Prostate gland (tissue), 2 donors: ENCODE measurements at places on chromosomes 4 and X. TPM values are rescaled to one million over a fixed set of nuclear protein-coding genes. Genes with fewer than 3 reads are reported as not detected.

PKD2 gene
- 19.0 TPM for total RNA-seq

PRRG1 gene
- total RNA-seq, result 3.7 TPM

ZCCHC13 gene
- total RNA-seq, result not detected

PRICKLE3 gene
- total RNA-seq, result 20.5 TPM

RADX gene
- total RNA-seq, result 0.96 TPM

HGFAC gene
- 0.27 TPM for total RNA-seq

NXF3 gene
- not detected for total RNA-seq

FRMPD4 gene
- total RNA-seq, result 1.2 TPM

DNA sequence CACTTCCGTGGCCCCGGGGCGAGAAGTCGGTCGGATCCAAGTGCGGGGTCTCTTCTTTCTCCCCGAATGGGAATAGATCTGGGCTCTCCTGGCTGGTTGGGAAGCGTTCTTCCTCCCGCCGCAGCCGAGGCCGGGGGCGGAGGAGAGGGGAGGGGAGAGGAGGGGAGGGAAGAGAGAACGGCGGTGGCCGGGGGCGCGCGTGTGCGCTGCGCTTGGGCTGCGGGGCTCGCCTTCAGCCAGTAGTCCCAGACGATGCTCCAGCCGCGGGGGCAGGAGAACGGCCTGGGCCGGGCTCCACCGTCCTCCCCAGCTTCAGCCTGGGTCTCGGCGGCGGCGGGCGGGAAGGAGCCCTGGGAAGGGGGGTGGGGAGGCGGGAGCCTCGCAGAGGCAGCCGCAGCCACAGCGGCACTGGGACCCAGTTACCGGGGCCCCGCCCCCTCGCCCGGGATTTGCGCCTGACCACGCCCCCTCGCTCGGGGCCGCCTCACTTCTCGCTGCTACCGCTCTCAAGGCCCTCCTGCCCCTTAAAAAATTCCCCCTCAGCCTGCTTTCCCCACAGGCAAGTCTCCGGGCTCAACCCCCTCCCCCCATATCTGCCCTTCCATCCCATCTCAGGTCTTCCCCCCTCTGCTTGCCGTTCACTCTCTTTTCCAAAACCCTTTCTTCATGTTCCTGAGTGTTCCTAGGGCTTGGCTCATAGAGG lies at the start of gene FGD1:
FGD1 (minus strand) TSS at position 421 of the 703 bp plus-strand sequence. CDS start 802 bp downstream, outside the sequence.
- no peaks in the 10 kb centered on the region for H3K36me3 ChIP-seq
- peak; percentile 52 for DNase-seq
- H3K4me3 ChIP-seq, result peak within 1 kb of the TSS; percentile 49
- H3K27me3 ChIP-seq, result no peaks in the 10 kb centered on the region
- no peaks in the 10 kb centered on the region for H3K4me1 ChIP-seq

- H3K27me3 ChIP-seq, result no peaks in the 10 kb centered on the region
- H3K27ac ChIP-seq, result no peak overlapping the region
- H3K4me3 ChIP-seq, result no peak overlapping the region
These were observed 602.4 kb upstream of the CPEB2 start for GRCh38 chr4:14399848-14400247.

DNA sequence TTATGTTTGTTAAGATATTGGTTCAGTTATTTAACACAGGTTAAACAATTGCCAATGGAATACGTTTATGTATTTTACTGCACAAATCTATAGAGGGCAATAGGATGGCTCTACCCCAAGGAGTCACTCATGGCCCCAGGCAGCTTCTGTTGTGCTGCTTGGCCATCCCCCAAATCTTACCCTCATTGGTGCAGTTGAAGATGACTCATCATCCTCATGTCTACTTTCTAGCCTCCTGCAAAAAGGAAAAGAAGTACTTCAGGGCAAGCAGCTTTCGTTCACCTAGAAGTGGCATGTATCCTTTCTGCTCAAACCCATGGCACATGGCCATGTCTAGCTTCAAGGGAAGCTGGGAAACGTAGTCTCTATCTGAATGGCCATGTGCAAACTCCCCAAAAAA lies 14.2 kb downstream of the PHOX2B start:
- H3K4me3 ChIP-seq, result no peak overlapping the region
- peaks cover 3% of the 10 kb centered on the region for H3K27me3 ChIP-seq
- H3K36me3 ChIP-seq, result no peaks in the 10 kb centered on the region
- no peak overlapping the region for H3K27ac ChIP-seq

DNA sequence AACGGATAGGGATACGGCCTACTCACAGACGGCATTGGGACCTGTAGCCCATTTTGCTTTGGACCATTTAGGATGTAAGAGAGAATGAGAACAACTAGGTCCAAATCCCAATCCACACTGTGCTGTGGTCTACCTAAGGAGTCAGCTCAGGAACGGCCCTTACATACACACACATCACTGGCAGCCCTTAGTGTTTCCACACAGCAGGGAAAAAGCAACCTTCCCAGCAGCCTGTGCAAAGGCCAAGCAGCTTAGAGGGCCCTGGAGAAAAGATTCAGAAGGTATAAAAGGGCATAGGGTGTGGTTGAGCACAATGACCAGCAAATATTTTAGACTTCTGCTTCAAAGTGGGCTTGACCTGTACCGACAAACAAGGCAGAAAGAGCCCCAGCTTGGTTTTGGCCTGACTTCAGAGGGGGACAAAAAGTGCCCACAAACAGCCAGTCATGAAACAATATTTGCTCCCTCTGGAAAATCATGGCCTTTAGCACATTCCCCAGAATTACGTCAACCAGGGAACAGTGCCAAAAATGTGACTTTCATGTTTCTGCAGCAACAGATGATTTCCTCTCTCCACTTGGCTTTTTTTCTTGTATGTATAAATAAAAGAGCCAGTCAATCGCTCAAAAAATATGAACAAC lies 359.5 kb upstream of the FGF16 start:
- no peak for DNase-seq
- no peaks in the 10 kb centered on the region for H3K36me3 ChIP-seq
- no peak overlapping the region for H3K27ac ChIP-seq
- H3K27me3 ChIP-seq, result no peaks in the 10 kb centered on the region

- no peak for DNase-seq
- no peaks in the 10 kb centered on the region for H3K27me3 ChIP-seq
- no peaks in the 10 kb centered on the region for H3K4me1 ChIP-seq
These were observed 19.4 kb downstream of the GABRA2 start for GRCh38 chr4:46370531-46370930.

DNA sequence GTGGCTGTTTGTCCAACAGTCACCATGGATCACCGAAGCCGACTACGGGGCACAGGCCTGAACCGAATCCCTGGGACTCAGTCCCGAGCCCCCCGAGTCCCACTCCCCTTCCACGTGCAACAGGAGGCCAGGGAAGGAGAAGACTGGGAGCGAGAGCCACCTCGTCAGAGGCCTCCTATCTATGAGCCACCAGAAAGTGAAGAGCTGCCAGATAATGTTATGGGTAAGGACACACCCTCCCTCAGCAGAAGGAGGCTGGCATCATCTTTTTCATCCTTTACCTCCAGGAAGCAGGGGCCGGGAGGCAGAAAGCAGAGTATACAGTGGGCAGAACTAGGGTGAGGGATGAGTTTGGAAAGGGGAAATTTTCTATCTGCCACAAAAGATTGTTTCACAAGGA lies 2.8 kb upstream of the PRDX4 start:
- no peaks in the 10 kb centered on the region for H3K36me3 ChIP-seq
- H3K4me3 ChIP-seq, result no peak overlapping the region
- DNase-seq, result no peak
- no peak overlapping the region for H3K27ac ChIP-seq
- no peaks in the 10 kb centered on the region for H3K4me1 ChIP-seq

DNA sequence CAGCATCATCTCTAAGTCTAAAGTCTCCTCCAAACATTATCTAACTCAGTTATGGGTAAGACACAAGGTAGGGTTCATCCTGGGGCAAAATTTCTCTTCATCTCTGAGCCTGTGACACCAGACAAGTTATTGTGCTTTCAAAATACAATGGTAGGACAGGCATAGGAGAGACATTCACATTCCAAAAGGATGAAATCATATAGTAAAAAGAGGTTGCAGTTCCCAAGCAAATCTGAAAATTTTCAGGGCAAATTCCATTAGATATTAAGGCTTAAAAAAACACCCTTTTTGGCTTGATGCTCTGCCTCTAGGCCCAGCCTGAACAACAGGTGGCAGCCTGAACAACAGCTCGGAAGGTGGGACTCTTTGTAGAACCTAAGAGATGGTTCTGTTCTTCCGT lies 448.3 kb upstream of the SLIT2 start:
- no peak overlapping the region for H3K27ac ChIP-seq
- no peaks in the 10 kb centered on the region for H3K27me3 ChIP-seq
- DNase-seq, result no peak

GRCh38 chr4:56102601-56103000 lies 153.9 kb downstream of the CEP135 start:
- H3K4me3 ChIP-seq, result no peak overlapping the region
- H3K4me1 ChIP-seq, result no peaks in the 10 kb centered on the region
- no peak overlapping the region for H3K27ac ChIP-seq
- no peaks in the 10 kb centered on the region for H3K36me3 ChIP-seq
- DNase-seq, result no peak
- H3K27me3 ChIP-seq, result no peaks in the 10 kb centered on the region

- no peaks in the 10 kb centered on the region for H3K27me3 ChIP-seq
- no peaks in the 10 kb centered on the region for H3K4me1 ChIP-seq
These were observed 482.9 kb downstream of the NAF1 start for GRCh38 chr4:162683659-162684370.

- DNase-seq, result no peak
- no peak overlapping the region for H3K4me3 ChIP-seq
- H3K36me3 ChIP-seq, result no peaks in the 10 kb centered on the region
- H3K4me1 ChIP-seq, result no peaks in the 10 kb centered on the region
- H3K27ac ChIP-seq, result no peak overlapping the region
- no peaks in the 10 kb centered on the region for H3K27me3 ChIP-seq
These were observed 78.9 kb downstream of the IL21 start for GRCh38 chr4:122541996-122542395.

DNA sequence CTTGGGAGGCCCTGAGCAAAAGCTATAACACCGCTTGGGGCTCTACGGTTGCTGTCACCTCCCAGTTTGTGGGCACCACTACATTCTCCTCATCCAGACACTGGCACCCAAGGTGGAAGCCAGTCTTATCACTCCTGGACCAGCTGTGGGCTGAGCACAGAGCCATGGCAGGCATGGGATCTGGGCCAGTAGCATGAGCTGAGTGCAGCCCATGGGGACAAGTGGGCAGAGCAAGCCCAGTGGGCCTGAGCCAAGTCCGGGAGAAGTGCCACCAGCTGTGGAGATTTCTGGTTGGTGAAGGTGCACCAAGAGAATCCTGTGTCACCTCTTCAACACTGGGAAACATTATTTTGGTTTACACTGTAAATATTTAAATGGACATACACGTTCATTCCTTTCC lies 1013.0 kb downstream of the TECRL start:
- no peaks in the 10 kb centered on the region for H3K27me3 ChIP-seq
- no peak overlapping the region for H3K4me3 ChIP-seq
- DNase-seq, result no peak
- H3K36me3 ChIP-seq, result no peaks in the 10 kb centered on the region

- no peaks in the 10 kb centered on the region for H3K4me1 ChIP-seq
- no peaks in the 10 kb centered on the region for H3K27me3 ChIP-seq
- DNase-seq, result no peak
- H3K27ac ChIP-seq, result no peak overlapping the region
These were observed 55.1 kb upstream of the INPP4B start for GRCh38 chr4:142901166-142901662.

DNA sequence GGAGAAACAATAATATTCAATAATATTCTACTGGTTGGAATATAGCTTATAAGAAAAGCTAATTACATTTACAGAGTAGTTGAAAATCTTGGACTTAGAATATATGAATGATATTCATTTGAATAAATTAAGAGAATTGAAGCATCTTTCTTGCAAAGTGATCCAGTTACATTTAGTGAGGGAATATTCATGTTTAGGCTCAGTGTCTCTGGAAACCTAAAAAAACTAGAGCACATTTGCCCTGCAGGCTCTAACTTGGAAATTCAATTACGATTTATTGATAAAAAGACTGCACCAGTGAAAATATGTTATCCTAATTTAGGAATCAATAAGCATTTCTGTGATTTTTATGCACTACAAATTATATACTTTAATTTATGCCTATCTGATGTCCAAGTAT lies 58.3 kb upstream of the RAP1GDS1 start:
- no peaks in the 10 kb centered on the region for H3K4me1 ChIP-seq
- no peaks in the 10 kb centered on the region for H3K36me3 ChIP-seq
- no peak overlapping the region for H3K27ac ChIP-seq
